ENCODE measurements at places on chromosomes 2 and 18.

- DNase-seq = no peak
Measured at GRCh38 chr2:237153181-237153580, 67.5 kb downstream of the COPS8 start.

DNA sequence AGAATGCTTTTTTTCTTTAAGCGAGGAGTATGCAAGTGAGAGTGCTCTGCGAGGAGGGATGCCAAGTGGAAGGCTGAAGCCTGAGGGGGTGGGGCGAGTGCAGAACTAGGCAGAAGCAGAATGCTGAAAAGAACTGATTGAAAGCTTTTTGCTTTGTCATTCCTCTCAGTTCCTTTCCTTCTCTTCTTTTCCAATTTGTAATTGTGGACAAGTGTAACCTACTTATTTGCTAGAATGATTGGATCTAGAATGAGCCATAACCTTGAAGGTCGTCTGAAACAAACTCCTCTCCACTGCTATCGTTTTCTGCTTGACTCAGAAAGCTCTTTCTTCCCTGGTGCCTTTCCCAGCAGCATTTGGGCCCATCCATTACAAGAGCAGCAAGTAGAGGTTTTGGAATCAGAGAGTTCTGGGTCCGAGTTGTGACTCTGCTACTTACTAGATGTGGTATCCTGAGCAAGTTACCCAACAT is 115.3 kb downstream of the METTL8 start:
- DNase-seq = no peak

GRCh38 chr2:12870692-12871091 is 154.0 kb downstream of the TRIB2 start:
- no peak for DNase-seq

- DNase-seq = no peak
Measured at GRCh38 chr2:112841295-112842044, 4.9 kb upstream of the IL1B start.

GRCh38 chr18:66119347-66119746 is 368.5 kb downstream of the CDH7 start:
- DNase-seq = no peak

GRCh38 chr18:48740851-48741485 is 202.1 kb downstream of the CTIF start:
- no peak for DNase-seq
